ENCODE measurements at places on chromosomes 2 and 18. TPM values are rescaled to one million over a fixed set of nuclear protein-coding genes. Genes with fewer than 3 reads are reported as not detected.

DNA sequence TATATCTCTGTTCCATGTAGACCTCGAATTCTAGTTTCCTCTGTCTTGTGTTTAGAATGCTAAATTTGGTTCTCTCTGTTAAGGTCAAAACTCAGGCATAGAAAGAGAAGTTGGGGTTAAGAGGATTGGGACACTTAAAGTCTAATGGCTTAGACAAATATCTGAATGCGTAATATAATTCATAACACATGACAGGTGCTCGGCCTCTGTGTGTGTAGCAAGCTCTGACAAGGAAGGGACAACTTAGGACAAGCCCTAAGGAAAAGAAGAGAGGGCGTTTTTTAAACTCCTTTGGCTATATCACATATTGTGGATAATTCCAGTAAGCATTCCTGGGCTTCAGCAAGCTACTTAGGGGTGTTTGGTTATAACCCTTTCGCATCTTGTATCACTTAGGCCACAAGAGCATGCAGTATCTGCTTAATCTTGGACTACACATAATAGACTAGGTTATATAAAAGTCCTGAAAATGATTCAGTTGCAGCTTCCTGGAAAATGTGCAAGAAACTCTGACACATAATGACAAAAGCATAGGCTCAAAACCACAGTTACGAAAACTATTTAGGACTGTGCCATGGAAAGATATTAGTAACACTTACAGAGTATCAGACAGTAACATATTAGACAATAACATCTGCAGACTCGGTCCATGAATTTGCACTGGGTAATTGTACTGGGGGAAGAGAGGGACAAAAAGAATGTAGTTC, 16.1 kb upstream of the CREB1 start:
- peak overlapping the region; percentile 69 for H3K27ac ChIP-seq
- peaks cover 5% of the 10 kb centered on the region for H3K4me1 ChIP-seq
- H3K4me3 ChIP-seq: no peak overlapping the region
- no peaks in the 10 kb centered on the region for H3K27me3 ChIP-seq
- no peaks in the 10 kb centered on the region for H3K36me3 ChIP-seq

- DNase-seq: no peak
- no peaks in the 10 kb centered on the region for H3K27me3 ChIP-seq
- no peak overlapping the region for H3K4me3 ChIP-seq
- H3K4me1 ChIP-seq: peaks cover 17% of the 10 kb centered on the region
- H3K27ac ChIP-seq: no peak overlapping the region
- H3K36me3 ChIP-seq: no peaks in the 10 kb centered on the region
Measured at GRCh38 chr2:48356701-48357325, 173.1 kb upstream of the STON1 start.

DNA sequence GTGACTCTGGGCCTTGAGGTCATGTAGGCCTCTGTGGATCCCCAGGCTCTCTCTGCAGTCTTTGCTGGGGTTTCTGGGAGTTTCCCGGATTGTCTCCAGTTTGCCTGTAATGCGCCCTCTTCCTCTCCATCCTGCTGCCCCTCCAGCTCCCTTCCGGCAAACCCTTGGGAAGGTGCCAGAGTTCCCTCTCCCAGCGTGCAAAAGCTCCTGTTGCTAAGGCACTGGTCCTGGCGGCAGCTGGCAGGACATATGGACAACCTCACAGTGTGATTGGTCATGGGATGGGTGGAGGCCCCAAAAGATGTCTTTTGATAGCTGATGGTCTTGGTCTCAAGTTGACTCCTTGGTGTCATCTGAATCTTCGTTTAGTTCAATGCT, 320.1 kb downstream of the CYP26B1 start:
- H3K4me1 ChIP-seq: peaks cover 22% of the 10 kb centered on the region

GRCh38 chr18:58850786-58851469, 13.7 kb upstream of the ZNF532 start:
- DNase-seq: no peak
- no peak overlapping the region for H3K4me3 ChIP-seq
- peak overlapping the region; percentile 68 for H3K27ac ChIP-seq
- H3K27me3 ChIP-seq: no peaks in the 10 kb centered on the region
- no peaks in the 10 kb centered on the region for H3K4me1 ChIP-seq

- H3K4me3 ChIP-seq: no peak overlapping the region
- H3K27ac ChIP-seq: no peak overlapping the region
- H3K27me3 ChIP-seq: no peaks in the 10 kb centered on the region
- H3K4me1 ChIP-seq: no peaks in the 10 kb centered on the region
Measured at GRCh38 chr2:68722712-68723111, 11.9 kb upstream of the ARHGAP25 start.

GRCh38 chr2:146506851-146507250, 1338.0 kb upstream of the ACVR2A start:
- no peak overlapping the region for H3K4me3 ChIP-seq
- no peaks in the 10 kb centered on the region for H3K36me3 ChIP-seq
- no peaks in the 10 kb centered on the region for H3K4me1 ChIP-seq
- no peak overlapping the region for H3K27ac ChIP-seq

GRCh38 chr2:135701442-135701841, 40.2 kb upstream of the UBXN4 start:
- H3K4me3 ChIP-seq: no peak overlapping the region
- H3K36me3 ChIP-seq: no peaks in the 10 kb centered on the region
- no peak for DNase-seq
- no peaks in the 10 kb centered on the region for H3K4me1 ChIP-seq
- no peak overlapping the region for H3K27ac ChIP-seq
- H3K27me3 ChIP-seq: no peaks in the 10 kb centered on the region

DNA sequence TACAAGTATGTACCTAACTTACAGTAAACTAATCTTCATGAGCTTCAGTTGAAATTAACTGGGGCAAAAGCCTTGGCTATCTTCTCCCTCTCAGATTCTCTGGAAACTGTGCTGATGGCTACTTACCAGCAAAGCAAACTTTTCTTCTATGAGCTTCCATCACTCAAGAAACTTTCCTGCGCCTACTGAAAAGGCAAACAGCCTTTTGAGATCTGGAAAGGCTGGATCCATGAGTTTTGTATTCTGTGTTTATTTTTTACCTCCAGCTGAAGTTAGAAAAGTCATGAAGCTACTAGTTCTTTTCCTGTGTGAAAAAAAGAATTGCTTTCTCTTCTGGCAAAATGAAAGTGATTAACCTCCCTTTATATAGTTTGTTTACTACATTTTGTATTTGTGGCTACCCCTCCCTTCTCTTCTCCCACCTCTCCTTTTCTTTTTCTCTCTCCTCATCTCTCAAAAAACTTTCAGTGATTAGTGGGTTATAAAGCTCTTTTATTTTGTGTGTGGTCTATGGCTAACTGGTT, 49.2 kb upstream of the RNF152 start:
- H3K4me1 ChIP-seq: no peaks in the 10 kb centered on the region
- no peaks in the 10 kb centered on the region for H3K27me3 ChIP-seq
- no peak for DNase-seq
- H3K36me3 ChIP-seq: no peaks in the 10 kb centered on the region
- H3K4me3 ChIP-seq: no peak overlapping the region

- H3K36me3 ChIP-seq: no peaks in the 10 kb centered on the region
- no peaks in the 10 kb centered on the region for H3K27me3 ChIP-seq
- no peaks in the 10 kb centered on the region for H3K4me1 ChIP-seq
- H3K4me3 ChIP-seq: no peak overlapping the region
- DNase-seq: no peak
Measured at GRCh38 chr2:34912084-34912483, 1313.0 kb upstream of the FAM98A start.

DNA sequence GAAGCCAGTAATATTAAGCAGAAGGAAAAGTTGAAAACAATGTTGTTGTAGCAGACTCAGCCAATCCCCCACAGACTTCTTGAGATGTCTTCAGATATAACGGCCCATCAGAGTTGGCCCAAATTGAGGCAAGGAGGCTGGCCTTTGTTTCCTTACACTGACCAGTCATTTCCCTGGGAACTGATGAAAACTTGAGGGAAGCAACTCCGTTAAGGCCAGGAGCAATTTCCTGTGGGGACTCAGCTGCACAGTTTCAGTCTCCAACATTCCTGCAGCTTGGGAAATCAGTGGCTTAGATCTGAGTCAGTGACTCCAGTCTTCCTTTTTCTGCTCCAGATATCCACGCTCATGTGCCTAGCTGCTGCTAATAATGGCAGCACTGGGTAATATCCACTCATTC, 75.7 kb downstream of the FTCDNL1 start:
- no peak overlapping the region for H3K27ac ChIP-seq
- no peaks in the 10 kb centered on the region for H3K27me3 ChIP-seq
- DNase-seq: no peak
- H3K4me3 ChIP-seq: no peak overlapping the region
- no peaks in the 10 kb centered on the region for H3K36me3 ChIP-seq

GRCh38 chr2:94986392-94986963, 39.0 kb upstream of the MAL start:
- no peak overlapping the region for H3K27ac ChIP-seq
- no peak overlapping the region for H3K4me3 ChIP-seq
- no peak for DNase-seq
- no peaks in the 10 kb centered on the region for H3K27me3 ChIP-seq
- H3K4me1 ChIP-seq: no peaks in the 10 kb centered on the region

DNA sequence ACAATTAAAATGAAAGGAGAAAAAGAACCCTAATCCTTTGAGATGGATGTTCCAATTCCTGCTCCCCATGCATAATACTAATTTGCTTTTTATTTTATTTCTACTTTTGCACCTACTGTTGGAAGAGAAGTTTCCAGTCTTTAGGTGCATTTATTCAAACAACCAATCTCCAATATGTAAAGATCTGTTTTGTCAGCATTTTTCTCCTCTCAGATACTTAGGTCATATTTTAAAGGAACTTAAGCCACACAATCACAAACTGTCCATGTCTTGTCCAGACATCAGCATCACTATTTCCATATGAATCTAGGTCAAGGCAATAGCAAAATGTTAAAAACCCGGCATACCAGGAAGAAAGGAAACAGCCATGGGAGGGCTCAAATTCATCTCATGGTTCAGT, 1023.2 kb downstream of the BCL11A start:
- DNase-seq: no peak
- no peak overlapping the region for H3K4me3 ChIP-seq
- H3K4me1 ChIP-seq: no peaks in the 10 kb centered on the region

DNA sequence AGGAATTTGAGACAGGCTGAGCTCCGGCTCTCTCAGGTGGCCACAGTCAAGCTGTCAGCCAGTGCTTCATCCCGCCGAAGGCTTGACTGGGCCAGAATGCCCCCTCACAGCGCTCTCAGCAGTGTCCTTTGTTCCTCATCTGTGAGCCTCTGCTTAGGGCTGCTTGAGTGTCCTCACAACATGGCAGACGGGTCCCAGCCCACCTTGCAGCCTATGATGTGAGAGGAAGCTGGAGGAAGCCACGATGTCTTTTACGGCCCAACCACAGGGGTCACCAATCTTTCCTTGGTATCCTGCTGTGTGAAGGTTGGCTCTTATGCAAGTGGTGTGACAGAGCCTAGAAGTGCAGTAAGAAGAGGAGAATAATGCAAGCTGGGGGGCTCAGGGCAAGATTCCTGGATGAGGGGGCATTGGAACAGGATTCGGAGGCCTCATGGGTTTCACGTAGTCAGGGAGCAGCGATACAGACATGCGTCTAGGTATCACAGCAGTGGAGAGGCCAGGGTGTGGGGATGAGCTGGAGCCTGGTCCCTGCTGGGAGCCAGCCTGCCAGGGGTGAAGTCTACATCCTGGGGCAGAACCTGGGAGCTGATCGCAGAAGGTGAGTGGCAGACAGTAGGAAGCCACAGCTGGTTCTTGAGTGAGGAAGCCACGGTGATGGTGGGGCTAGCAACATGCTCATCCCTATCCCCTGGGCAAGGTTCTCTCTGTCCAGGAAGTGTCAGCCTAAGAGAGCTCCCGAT, 234.1 kb downstream of the GLI2 start:
- no peak for DNase-seq
- peaks cover 37% of the 10 kb centered on the region for H3K36me3 ChIP-seq
- no peaks in the 10 kb centered on the region for H3K27me3 ChIP-seq
- no peak overlapping the region for H3K27ac ChIP-seq

- DNase-seq: no peak
- H3K27ac ChIP-seq: no peak overlapping the region
- H3K36me3 ChIP-seq: no peaks in the 10 kb centered on the region
- H3K4me1 ChIP-seq: no peaks in the 10 kb centered on the region
- no peak overlapping the region for H3K4me3 ChIP-seq
Measured at GRCh38 chr2:4909346-4910009, 782.7 kb upstream of the SOX11 start.

- DNase-seq: no peak
- no peaks in the 10 kb centered on the region for H3K27me3 ChIP-seq
- H3K36me3 ChIP-seq: no peaks in the 10 kb centered on the region
- H3K4me3 ChIP-seq: no peak overlapping the region
- no peak overlapping the region for H3K27ac ChIP-seq
Measured at GRCh38 chr2:159637988-159638501, 21.7 kb upstream of the BAZ2B start.

The SFTPB gene
- not detected for total RNA-seq

The LYPD6B gene
- total RNA-seq: not detected

The DSC1 gene
- total RNA-seq: not detected

The ASB3 gene
- total RNA-seq: 3.4 TPM

The CRYGC gene
- total RNA-seq: not detected

The PEX13 gene
- 12.8 TPM for total RNA-seq

The RESP18 gene
- total RNA-seq: not detected

The COL4A3 gene
- 1.1 TPM for total RNA-seq

The CYRIA gene
- 7.1 TPM for total RNA-seq

The DAW1 gene
- not detected for total RNA-seq

The ASXL3 gene
- total RNA-seq: 6.6 TPM

All from ascending aorta (tissue), 2 donors.